Activated T-helper 9 cell treated with anti-CD3 and anti-CD28 coated beads, Interleukin-2, amount 50 U/mL, for 16 hours (primary cell): ENCODE measurements at places on chromosomes 2 and 18.

DNA sequence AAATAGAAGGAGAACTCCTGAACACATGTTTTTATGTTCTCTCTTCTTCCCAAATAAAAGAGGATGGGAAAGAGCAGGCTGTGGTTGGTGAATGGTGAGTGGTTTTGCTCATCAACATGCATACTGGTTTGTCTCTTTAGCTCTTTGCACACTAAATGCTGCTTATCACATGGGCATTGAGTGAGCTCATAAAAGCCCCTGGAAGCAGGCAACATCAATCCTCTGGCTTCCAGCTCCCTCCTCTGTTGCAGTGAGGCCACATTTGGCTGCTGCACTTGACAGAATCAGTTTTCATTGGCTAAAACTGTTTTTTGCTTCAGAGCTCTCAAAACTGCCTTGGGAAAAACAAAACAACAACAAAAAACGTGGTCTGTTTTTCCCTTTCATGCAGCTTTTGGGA lies 1308.2 kb upstream of the NRXN1 start:
- DNase-seq = no peak

GRCh38 chr2:136122661-136123060 lies 4.7 kb upstream of the CXCR4 start:
- no peak for DNase-seq

GRCh38 chr2:209424199-209424701 lies 403 bp downstream of the MAP2 start:
- DNase-seq = no peak

GRCh38 chr2:127829845-127830246 lies 18.9 kb upstream of the WDR33 start:
- DNase-seq = peak; percentile 38

GRCh38 chr2:241947004-241947350 lies 77.4 kb downstream of the RTP5 start:
- no peak for DNase-seq

GRCh38 chr18:71028285-71028762 lies 739.5 kb downstream of the SOCS6 start:
- DNase-seq = no peak

DNA sequence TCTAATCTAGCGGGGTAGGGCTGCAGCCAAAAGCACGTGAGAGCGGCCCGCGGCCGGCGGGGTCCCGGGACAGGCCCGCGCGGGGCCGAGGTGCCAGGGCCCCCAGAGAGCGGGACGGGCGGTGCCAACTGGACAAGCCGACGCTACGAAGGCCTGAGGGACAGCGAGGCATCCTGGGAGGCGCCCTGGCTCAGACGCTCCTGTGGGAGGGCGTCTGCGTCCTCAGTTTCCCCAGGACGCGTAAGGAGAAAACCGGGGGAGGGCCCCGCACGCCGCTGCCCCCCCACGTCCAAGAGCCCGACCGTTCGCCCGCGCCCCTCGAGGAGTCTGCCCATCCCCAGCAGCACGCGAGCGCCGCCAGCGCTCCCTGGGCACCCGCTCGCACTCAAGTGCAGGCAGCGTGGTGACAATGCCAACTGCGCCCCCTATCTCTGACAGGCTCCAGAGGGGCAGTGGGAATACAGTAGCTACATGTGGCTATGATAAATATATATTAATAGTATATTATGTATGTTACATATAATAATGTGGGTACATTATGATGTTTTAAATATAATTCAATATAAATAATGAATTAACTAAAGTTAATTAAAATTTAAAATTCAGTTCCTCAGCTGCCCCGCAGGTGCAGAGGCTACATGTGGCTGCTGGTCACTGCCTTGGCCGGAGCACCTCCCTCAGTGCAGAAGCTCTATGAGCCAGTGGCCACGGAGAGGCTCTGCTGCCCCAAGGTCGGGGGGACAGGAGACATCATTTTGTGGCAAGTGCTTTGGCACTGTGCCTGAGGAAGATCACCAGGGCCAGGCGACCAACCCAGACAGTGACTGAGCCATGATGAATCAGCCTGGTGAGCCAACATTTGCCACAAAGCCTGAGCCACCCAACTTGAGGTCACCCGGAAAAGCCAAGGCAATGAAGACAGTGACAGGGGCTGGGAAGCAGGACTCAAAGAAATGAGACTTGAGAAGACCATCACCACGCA lies 5.5 kb upstream of the SFT2D3 start:
- no peak for DNase-seq

GRCh38 chr2:200695601-200696000 lies 109.8 kb downstream of the AOX1 start:
- no peak for DNase-seq

GRCh38 chr2:72864500-72864899 lies 22.7 kb upstream of the SPR start:
- no peak for DNase-seq

DNA sequence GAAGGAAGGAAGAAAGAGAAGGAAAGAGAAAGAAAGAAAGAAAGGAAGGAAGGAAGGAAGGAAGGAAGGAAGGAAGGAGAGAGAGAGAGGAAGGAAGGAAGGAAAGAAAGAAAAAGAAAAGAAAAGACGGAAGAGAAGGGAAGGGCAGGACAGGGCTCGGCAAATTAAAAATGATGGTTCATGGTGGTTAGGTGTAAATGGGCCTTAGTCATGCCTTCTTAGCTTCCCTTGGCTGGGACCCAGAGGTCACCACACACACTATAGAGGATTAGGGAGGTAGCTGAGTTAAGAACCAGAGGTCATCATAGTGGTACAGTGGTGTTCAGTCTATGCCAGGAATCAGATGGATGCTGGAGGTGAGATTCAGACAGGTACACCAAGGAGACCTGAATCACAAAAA lies 9.3 kb upstream of the ATL2 start:
- DNase-seq = no peak

DNA sequence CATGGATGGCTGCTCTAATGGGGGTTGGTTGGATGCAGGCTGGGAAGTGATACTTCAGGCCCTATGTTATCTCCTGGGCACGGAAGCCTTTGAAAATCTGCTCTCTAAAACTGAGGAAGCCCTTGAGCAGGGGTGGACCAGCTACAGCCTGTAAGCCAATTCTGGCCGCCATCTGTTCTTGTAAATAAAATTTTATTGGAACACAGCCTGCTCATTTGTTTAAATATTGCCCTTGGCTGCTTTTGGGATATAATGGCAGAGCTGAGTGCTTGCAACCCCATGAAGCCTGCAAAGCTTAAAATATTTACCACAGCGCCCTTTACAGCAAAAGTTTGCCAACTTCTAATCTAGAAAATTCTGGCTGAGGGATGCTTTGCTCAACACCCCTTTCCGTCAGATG lies 11.9 kb upstream of the IGFBP2 start:
- no peak for DNase-seq

- DNase-seq = no peak
Observed at GRCh38 chr2:217437290-217437870, 565.4 kb downstream of the TNS1 start.

- DNase-seq = no peak
Observed at GRCh38 chr2:145484448-145485097, 964.7 kb upstream of the ZEB2 start.

GRCh38 chr18:42373584-42373983 lies 418.6 kb downstream of the PIK3C3 start:
- DNase-seq = no peak

- DNase-seq = no peak
Observed at GRCh38 chr2:71528131-71528591, 74.8 kb downstream of the DYSF start.

GRCh38 chr18:62953663-62954062 lies 238.3 kb downstream of the PHLPP1 start:
- no peak for DNase-seq

DNA sequence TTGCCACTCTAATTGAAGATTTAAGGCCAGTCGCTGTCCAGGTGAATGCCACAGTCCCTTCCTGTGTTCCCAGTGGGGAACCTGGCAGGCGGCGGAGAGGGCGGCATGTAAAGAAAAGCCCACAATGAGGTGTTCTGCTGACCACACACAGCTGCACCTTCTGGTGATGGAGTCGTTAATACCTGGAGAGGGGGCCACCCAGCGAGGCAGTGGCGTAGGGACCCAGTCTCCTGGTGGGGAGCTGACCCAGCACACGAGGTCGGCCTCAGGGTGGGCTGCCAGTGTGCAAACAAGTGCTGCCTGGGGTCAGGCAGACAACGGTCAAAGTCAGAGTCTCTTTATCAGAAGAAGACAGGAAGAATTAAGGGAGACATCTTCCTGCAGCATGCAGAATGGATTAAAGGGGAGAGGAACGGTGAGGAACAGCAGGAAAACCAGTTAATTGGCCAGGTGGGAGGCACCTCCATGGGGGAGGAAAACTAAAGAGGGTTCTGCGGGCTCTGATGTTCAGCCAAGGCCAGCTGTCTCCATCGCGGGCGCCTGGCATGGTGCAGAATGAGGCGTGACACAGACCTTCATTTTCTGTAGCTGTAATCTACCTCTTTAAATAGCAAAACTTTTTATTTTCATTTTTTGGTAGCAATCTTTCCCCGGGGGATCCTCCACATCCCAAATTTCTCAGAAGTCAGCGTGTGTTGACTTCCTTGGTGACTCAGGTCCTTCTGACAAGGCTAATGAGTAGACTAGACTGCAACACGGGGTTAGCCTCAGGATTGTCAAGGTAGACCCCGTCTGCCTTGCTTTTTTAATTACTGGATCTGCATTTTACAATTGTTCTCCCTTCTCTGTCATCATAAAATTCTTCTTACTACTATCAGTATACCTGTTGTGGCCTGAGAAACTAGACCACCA lies 78.3 kb downstream of the SMAD7 start:
- no peak for DNase-seq

DNA sequence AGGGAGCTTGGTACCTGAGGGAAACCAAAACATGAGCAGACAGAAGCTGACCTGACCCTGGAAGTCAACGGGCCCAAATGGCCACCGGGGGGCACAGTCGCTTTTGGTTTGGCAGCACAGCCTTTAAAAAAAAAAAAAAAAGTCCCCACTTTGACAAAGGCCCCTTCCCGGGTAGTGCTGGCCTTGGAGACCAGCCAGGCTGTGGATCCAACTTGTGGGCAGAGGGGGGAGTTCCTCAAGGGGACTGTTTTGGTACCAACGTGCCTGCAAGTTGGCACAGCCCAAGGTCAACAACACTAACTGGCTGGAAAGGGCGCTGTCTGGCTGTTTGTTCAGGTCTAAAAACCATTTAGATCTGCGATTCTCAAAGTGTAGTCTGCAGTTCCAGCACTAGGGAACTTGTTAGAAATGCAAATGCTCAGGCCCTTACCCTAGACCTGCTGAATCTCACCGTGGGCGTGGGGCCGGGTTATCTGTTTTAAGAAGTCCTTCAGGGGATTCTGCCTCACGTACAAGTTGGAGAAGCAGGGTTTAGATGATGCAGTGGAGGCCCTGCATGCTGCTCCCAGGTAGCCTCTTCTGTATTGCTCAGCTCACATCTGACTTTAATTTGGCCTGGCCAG lies 83.0 kb downstream of the LPIN1 start:
- peak; percentile 43 for DNase-seq

DNA sequence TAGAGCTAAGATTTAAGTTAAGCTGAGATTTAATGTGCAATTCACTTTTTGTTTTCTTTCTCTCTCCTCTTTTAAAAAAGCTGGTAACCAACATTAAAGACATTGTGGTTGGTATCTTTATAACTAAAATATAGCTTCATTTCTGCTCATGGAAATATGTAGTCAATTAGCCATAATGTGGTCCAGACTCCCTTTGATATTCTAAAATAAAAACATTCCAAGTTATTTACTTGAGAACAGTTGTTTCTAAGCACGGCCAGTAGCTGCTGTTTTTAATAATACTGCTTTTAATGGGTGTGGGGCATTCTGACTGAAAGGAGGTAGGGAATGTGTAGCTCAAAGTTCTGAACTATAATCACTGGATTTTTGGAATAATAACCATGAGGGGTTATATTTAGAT lies 183.3 kb upstream of the FBXO11 start:
- no peak for DNase-seq

DNA sequence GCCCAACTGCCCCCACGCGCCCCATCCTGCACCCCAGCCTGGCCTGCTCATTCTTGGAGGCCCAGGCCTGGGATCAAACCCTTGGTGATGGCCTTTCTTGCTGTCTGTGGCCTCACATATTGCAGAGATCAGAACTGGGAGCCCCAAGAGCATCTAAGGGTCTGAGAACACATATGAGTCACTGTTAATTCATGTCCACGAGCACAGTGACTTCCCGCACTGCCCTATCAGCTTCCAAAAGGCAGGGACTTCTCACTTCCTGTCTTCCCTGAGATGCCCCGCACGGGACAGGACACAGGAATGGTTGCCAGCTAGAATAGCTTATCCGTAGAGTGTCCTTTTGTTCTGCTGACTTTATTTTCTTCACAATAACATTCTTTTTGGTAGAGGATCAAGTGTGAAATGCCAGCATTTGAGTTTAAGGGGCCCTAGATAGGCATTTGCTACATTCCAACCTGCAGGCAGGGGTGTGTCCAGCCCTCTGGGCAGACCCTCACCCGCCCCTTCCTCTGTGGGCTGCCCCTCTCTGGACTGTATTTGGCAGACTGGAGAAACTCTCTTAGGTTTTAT lies 21.1 kb upstream of the CELF4 start:
- no peak for DNase-seq

DNA sequence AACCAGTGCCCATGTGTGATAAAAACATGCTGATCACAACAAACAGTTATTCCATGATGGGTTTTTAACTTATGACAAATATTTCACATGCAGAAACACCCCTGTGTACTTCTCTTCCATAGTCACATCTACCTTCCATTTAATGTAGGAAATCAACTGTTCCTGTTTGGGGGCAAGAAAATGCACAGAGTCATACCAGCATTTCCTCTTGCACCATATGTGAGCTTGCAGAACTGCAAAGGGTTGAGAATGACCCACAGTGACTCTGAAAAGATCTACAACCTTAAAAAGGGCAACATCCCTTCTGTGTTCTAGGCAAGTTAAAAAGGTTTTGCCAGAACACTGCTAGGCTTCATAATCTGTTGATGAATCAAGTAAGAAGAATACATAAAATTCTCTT lies 9.9 kb downstream of the BMP10 start:
- DNase-seq = no peak

DNA sequence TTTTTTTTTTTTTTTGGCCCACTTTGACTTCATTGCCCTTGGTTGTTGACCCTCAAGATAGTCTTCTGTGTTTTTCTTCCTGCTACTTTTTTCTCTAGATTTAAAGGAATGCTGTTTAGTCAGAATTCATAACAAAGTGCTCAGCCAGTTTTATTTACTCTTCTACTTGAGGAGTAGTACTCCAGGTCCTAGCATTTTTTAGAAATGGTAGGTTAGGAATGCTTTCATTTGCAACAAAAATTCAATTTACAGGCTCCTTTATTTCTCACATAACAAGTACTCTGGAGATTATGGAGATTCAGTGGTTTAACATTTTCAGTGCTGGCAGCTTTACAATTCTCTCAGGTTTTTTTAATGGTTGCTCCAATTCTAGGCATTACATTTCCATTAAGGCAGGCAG lies 58.2 kb downstream of the KIAA1328 start:
- no peak for DNase-seq

DNA sequence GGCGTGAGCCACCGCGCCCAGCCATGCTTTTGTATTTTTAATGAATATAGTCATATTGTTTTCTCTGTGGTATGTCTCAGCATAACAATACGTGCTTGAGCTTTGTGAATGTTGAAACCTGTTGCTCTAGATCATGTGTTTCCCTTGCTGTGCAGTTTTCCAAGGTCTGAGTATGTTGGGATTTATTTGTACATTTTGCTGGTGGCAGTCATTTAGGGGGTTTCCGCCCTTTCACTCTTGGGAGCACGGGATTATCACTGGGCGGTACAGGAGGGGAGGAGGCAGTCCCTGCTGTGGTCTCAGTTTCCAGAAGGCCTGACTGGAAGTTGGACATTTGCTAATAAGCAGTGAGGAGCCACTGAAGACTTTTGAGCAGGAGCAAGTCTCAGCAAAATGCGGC lies 24.9 kb upstream of the CATIP start:
- DNase-seq = no peak

GRCh38 chr2:130749641-130750040 lies 5.7 kb upstream of the AMER3 start:
- DNase-seq = no peak
